EL (cell line): ENCODE measurements at places on chromosomes 16 and 17.

- no peak for DNase-seq
Measured at GRCh38 chr17:61627658-61628057, 36.6 kb upstream of the NACA2 start.

GRCh38 chr16:50602531-50603205 lies 54.5 kb downstream of the NKD1 start:
- DNase-seq = no peak

DNA sequence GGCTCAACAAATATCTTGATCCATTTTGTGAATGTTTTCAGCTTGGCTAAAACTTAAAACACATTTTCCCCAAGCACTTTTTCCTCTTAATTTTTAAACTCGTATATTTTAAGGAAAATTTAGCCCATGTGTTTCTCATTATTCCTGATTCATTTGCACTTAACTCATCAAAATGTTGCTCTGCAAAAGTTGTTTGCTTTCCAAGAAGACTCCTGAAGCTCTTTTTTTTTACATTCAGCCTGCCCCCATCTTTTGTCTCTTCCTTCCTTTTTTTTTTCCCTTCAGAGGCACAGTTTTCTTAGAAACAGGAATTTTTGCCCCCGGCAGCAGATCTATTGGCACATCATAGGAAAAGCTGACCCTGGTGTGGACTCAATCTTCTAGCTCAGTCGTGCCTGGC lies 155.0 kb upstream of the SALL1 start:
- DNase-seq = no peak

GRCh38 chr17:78641243-78641642 lies 64.0 kb upstream of the DNAH17 start:
- DNase-seq = no peak

- peak; percentile 46 for DNase-seq
Measured at GRCh38 chr16:21590287-21590686, 9.1 kb upstream of the METTL9 start.

GRCh38 chr16:4272114-4272956 lies 488 bp downstream of the TFAP4 start:
- DNase-seq = peak; percentile 45

DNA sequence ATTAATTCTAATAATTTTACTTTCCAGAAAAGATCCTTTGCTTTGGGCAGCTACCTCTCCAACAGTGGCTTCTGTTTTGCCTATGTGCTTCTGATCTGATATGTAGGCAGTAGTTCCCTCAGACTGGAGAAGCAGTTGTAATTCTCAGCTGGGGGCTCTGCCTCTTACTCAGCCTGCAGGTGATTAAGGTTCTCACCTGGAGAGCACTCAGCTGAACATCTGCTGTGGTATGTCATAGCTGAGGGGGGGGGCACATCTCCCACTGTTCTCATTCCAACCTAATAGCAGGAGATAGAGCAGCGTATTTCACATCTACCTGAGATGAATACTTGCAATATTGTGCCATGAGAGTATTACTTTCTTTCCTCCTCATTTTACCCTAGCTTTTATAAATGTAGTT lies 511.9 kb upstream of the CDH8 start:
- DNase-seq = no peak

- DNase-seq = no peak
Measured at GRCh38 chr17:30199600-30199999, 35.9 kb downstream of the SLC6A4 start.

GRCh38 chr16:57986196-57986595 lies 14.3 kb downstream of the ZNF319 start:
- DNase-seq = no peak

- DNase-seq = no peak
Measured at GRCh38 chr16:69934044-69934443, 17.1 kb upstream of the CLEC18A start.

- no peak for DNase-seq
Measured at GRCh38 chr16:63005356-63005755, 969.1 kb upstream of the CDH8 start.

DNA sequence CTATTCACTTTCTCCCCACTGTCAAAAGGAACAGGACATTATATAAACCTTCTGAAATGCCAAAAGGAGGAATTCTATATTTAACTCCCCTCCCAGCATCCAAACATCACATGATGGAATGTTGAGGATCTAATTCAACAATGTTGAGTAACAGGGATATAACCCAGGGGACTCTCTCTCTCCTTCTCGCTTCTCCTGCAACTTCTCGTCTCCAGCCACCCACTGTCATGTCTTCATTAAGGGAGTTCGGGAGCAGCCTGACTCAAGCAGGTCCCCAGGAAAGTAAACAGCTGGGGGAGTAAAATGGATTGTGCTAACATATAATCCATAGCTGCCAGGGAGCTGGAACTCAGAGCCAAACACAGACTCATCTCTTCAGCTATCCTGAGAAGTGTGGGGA lies 51.7 kb downstream of the GRIN2A start:
- no peak for DNase-seq

DNA sequence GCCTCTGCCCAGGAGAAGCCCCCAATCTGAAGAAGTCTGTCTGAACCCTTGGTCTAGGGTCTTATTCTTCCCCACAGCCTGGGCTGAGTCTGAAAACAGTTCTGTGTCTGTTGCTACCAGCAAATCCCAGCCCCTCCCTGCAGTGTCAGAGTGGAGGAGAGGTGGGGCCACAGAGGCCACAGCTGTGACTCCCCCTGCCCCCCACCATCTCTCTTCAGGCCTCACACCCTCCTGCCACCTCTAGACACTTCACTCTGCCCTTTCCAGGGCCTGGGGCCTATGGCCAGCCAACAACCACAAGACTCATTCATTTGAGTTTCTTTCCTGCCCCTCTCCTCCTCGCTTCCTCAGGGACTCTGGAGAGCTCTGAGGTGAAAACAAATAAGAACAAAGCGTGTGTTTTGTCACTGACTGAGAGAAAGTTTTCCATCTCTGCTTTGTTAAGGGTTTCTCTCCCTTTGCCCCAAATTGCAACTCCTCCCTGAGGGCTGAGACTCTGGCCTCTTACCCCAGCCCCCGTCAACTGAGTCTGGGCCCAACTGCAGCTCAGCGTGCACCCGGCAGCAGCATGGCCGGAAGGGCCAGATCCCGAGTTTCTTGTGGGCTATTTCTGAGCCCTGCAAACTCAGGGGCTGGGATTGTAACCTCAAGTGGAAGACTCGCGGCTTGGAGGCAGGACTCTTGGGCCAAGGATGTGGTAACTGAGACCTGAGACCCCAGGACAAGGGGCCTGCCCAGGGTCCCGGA lies 13.2 kb downstream of the C17orf50 start:
- DNase-seq = no peak

- DNase-seq = peak; percentile 13
Measured at GRCh38 chr16:16071631-16072244, 122.3 kb downstream of the ABCC1 start.

DNA sequence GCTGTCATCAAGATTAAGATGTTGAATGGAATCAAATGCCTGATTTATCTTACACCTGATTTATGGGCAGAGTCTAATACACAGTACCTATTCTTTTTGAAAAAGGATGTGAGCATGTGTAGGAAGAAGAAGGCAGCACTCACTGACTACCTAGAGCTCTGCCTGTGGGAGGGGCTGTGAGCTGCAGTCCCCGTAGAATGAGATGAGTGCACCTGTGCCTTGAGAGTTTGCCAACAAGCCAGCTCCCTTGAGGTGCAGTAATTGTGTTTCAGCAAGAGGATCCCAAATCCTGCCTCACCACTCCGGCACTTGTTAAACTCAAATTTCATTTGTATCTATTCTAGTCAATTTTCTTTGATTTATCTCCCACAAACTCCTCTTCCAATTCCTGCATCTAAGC lies 46.0 kb downstream of the CDH11 start:
- DNase-seq = no peak

- peak; percentile 55 for DNase-seq
Measured at GRCh38 chr17:39270923-39271322, 45.2 kb upstream of the STAC2 start.

DNA sequence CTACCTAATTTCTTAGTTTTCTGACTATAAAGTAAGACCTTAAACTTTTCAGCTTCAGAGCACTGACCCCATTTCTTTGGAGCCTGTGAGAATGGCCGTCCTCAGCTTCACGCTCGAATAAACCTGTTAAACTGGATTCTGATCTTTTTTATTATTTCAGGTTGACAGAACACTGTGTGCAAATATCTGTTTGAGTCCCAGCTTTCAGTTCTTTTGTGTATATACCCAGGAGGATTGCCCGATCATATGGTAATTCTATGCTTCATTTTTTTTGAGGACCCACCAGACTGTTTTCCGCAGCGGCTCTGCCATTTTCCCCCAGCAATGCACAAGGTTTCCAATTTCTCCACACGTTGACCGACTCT lies 19.8 kb upstream of the KCNH6 start:
- DNase-seq = no peak

DNA sequence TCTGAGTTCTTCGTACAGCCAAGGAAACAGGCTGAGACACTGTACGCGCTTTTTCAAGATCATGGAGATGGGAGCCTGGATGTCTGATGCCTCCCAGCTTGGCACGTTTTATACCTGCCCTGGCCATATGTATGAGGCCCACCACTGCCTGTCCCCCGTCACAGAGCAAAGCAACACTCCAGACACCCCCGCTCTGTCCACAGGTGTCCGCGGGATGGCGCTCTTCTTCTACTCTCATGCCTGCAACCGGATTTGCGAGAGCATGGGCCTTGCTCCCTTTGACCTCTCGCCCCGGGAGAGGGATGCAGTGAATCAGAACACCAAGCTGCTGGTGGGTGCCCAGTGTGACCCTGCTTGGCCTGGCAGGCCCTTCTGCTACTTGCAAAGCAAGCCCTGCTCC lies 39.8 kb upstream of the POLR3E start:
- no peak for DNase-seq

- no peak for DNase-seq
Measured at GRCh38 chr16:23837553-23838308, 1.9 kb downstream of the PRKCB start.

DNA sequence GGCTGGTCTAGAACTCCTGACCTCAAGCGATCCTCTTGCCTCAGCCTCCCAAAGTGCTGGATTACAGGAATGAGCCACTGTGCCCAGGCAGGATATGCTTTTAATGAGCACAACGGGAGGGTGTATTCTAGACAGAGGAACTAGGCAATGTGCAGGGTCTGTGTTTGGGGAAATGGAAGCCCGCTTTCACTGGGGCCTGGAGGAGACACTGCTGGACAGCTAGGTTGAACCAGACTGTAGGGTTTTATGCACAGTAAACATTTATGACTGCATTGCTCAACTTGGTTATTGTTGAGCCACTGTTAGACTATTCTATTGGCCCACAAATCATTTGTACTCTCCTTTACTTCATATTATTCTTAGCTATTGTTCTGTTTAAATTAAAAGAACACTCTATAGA lies 10.2 kb upstream of the SIAH1 start:
- DNase-seq = no peak

DNA sequence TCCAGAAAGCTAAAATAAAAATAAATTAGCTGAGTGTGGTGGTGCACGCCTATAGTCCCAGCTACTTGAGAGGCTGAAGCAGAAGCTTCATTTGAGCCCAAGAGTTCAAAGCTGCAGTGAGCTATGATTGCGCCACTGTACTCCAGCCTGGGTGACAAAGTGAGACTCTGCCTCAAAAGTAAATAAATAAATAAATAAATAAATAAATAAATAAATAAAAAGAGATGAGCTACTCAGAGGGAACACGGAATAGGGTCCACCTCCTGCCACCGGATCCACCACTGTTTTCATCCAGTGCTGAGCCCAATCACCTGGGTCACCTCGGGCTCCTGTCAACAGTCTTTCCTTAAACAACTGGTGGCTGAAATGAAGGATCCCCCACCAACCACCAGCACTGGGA lies 6.7 kb upstream of the DPEP3 start:
- DNase-seq = no peak

DNA sequence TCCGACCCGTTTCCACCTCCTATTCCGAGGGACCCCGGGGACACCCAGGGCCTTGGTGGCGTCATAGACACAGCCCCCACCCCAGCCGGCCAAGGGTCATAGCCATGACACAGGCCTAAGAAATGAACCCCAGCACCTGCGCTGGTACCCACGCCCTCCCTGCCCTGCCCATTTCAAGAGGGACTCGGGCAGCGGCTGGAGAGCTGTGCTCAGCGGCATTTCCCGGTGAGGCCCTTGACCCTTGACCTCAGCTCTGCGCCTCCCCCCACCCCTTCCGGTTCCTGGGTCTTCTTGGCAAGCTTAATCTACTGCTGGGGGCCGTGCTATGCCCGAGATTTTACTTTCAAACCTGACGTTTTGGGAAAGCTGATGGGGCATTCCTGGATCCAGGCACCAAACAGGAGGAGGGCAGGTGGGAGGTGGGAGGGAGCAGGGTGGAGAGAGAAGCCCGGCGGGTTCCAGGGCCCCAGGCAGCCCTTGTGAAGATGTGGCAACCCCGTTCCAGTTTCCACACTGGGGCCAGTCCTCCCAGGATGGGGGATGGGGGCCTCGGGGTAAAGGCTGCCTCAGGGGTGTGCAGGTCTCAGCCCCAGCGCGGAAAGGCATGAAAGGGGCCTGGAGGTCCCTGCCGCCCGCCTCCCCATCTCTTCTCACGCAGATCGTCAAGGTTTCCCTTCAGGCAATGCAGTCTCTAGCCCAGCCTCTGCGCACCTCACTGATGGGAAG lies at the start of gene SLC22A31:
Gene SLC22A31, minus strand, starts transcription at position 414 of the 726 bp plus-strand sequence. Its CDS starts 36 bp downstream, at position 378.
- DNase-seq = no peak

- DNase-seq = no peak
Measured at GRCh38 chr17:39593371-39593770, 14.3 kb downstream of the NEUROD2 start.

DNA sequence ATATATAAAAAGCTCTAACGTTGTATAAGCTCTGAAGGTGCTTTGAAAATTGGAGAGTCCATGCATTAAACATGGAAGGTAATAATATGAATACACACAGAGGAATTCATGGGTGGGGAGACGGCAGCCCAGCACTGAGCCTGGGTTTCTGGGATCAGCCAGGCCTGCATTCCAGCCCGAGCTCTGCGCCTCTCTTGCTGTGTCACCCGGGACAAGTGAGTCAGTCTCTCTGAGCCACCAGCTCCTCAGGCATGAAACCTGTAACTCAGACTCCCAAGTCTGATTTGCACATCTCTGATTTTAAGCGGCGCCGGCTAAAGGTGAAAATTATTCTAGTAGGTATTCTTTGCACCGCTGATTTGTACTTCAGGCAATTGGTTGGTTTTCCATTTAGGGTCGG lies 238.8 kb downstream of the MRTFB start:
- DNase-seq = peak; percentile 86

GRCh38 chr16:50999181-50999580 lies 151.9 kb downstream of the SALL1 start:
- DNase-seq = no peak

- DNase-seq = no peak
Measured at GRCh38 chr16:12802048-12802447, 1.6 kb downstream of the CPPED1 start.

- DNase-seq = no peak
Measured at GRCh38 chr17:59298521-59298920, 32.9 kb upstream of the YPEL2 start.

GRCh38 chr17:35930211-35931065 lies at the start of gene RDM1:
TSS of gene RDM1 (minus strand) at chr17:35930773. CDS start at chr17:35930727, 46 bp downstream.
- DNase-seq = peak; percentile 85
